T-helper 1 cell (primary cell): ENCODE measurements at places on chromosomes 4 and X.

- DNase-seq: no peak
These were observed 427.1 kb upstream of the FAM47C start for GRCh38 chrX:36581030-36581429.

DNA sequence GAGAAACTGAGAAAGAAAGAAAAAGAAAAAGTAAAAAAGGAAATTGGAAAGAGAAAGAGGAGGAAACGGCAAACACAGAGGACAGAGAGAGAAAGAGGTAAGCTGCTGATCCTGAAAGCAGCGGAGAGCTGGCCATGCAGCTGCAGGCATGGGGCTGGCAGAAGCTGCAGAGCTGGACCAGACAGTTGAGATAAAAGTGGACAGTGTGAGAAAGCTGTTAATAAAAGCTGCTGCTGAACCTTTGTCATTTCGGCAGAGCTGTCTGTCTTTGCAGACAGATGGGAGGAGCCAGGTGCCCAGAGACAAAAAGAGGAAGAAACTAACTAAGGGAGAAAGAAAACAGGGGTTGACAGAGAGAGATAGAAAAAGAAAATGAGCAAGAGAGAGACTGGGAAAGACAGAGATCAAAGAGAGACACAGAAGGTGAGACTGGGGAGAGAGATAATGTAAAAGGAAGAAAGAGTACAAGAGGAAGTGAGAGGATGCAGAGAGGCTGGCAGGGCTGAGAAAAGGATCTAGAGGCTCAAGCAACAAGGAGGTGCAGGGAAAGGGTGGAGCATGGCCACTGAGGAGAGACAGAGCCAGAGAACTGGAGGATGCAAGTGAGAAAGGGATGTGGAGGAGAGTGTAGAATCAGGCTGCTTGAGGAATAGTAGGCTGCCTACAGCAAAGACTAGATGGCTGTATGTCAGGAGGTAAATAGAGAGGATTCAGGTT, 376.8 kb upstream of the FGF16 start:
- no peak for DNase-seq

GRCh38 chrX:17075004-17075403, 128.5 kb downstream of the REPS2 start:
- DNase-seq: no peak

GRCh38 chrX:12548746-12549145, 242.5 kb upstream of the PRPS2 start:
- no peak for DNase-seq

- DNase-seq: no peak
These were observed 46.8 kb downstream of the EPHA5 start for GRCh38 chr4:65623506-65623905.

DNA sequence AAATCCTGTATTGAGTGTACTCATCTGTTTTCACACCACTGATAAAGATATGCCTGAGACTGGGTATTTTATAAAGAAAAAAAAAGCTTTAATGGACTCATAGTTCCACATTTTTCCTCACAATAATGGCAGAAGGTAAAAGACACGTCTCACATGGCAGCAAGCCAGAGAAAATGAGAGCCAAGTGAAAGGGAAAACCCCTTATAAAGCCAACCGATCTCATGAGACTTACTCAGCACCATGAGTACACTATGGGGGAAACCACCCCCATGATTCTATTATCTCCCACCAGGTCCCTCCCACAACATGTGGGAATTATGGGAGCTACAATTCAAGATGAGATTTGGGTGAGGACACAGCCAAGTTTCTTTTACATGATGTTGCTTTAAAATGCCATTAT, 171.9 kb downstream of the GALNTL6 start:
- DNase-seq: no peak
